ENCODE measurements at places on chromosomes 16 and 17. TPM values are rescaled to one million over a fixed set of nuclear protein-coding genes. Genes with fewer than 3 reads are reported as not detected.

The KRT23 gene
- 0.25 TPM for total RNA-seq

The FBXW10 gene
- total RNA-seq: 0.25 TPM

The ATAD5 gene
- total RNA-seq: 7.9 TPM

The AGRP gene
- total RNA-seq: not detected

The TNFRSF13B gene
- not detected for total RNA-seq

The CMTM2 gene
- total RNA-seq: 0.25 TPM

The PDPK1 gene
- total RNA-seq: 29.3 TPM

The SDF2 gene
- 29.0 TPM for total RNA-seq

The KCNH6 gene
- total RNA-seq: 0.25 TPM

Measured in temporal lobe (tissue), 4 donors.